8988T (cell line): ENCODE measurements at places on chromosomes 4 and X.
A peak's percentile ranks its signal among the peaks of the same experiment; 100 is the strongest.

DNA sequence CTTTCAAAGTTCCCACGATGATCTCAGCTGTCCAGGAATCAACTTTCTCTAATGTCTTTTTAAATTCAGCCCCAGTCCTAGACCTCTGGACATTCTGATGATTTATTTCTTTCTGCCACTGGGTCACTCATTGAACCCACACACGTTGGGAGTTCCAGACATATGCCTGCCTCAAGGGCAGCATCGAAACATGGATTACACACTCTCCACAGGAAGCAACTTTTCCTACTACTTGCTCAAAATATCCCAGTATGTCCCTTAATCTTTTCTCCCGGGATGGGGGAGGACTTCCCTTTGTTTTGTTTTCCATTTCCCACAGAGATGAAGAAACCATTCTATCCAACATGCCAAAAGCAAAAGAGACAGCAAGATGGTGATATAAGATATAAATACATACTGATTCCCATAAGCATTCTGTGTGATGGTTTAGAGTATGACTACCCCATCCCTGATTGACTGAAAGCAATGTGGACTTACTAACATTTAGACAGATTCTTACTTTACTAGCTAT, 79.8 kb upstream of the PPARGC1A start:
- no peak for DNase-seq

GRCh38 chr4:103754844-103755243, 35.1 kb upstream of the TACR3 start:
- no peak for DNase-seq

DNA sequence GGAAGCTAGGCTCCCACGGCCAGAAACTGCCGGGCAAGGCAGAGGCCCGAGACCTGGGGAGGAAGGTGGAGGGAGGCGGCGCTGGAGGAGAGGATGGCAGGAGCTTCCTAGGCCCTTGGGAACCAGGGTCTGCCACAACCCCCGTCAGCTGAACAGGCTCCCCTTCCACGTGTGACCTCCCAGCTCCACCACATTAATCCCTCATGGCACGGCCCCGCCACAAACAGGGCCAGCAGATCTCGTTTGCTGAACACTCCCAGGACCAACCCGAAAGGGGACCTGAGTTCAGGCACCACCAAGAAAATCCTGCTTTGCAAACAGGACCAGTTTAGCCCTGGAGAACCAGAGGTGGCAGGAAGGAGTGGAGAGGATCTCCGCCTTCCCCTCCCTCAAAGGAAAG, 62.7 kb downstream of the FHDC1 start:
- DNase-seq = no peak

DNA sequence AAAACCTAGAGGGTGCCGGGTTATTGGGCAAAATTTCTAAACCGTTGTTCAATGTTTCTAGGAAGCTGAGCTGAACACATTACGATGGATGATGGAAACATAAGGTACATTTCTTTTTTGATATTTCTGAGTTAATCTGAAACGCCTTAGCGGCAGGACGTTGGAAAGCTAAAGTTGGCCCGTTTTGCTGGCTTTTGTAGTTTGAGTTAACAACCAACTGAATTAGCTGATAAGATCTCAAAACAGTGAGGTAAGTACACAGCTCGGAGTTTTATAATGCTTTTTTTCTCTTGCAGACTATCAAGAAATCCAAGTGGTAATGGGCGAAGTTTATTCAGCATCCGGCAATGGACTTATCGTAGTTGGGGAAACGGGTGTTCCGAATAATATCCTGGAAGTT, 73.5 kb downstream of the PRSS12 start:
- DNase-seq = no peak

- no peak for DNase-seq
Measured at GRCh38 chr4:40337051-40337450, 1.9 kb downstream of the CHRNA9 start.

DNA sequence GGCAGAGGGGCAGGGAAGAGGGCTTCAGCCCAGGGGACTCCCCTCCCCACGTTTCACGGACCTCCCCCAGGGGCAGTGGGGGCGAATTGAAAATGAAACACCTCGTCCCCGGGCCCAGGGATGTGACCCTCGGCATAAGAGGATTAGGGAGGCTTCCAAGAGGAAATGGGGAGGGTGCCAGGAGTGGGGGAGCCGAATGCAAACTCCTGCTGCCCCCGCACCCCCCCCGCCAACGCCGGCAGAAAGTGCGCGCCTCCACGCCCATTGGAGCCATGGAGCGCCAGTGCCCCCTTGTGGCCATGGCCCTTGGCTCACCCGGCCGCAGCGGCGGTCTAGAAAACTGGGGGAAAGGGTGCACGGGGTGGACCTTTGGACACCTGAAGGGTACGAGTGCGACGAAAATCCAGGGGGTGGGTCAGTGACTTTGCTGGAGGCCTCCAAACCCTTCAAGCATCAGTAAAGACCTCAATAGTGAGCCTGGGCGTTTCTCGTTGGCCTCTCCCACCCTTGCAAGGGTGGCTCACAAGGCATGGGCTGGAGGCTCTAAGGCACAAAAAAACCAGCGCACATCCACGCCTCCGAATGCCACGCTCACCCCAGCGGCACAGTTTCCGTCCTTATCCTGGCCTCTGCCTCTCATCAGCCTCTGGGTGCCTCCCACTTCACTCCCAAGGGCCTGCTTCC, 120.8 kb upstream of the PJA1 start:
- peak; percentile 52 for DNase-seq

DNA sequence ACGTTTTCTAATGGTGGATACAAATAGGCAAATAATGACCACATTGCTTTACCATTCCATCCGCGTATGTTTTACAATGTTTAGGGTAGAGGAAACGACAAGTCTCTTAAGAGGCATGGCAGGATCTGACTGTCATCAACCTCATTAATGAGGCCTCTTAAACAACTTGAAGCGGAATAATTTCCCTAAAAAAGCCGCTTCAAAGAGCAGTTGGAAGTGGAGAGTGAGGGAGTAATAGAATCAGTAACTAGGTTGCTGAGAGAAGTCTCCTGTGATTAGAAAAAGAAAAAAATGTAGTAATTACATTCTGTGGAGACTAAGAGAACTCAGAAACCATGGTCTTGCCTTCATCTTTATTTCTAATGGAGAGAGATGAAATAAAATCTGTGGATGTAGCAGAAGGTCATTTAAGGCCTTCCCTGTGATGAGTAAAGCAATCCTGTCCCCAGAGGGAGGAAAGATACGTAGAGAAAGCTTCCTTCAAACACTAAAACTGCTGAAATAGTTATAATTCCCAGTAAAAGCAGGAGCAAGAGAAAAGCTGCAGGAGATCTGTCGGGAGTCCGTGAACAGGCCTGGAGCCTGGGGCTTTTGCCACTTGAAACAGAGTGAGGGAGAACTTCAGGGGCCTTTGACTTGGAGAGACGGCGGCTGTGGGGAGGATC, 11.1 kb upstream of the SEPSECS start:
- no peak for DNase-seq

- no peak for DNase-seq
Measured at GRCh38 chrX:107324493-107325310, 118.3 kb downstream of the DNAAF6 start.

- no peak for DNase-seq
Measured at GRCh38 chr4:80187677-80188076, 9.6 kb upstream of the PRDM8 start.

DNA sequence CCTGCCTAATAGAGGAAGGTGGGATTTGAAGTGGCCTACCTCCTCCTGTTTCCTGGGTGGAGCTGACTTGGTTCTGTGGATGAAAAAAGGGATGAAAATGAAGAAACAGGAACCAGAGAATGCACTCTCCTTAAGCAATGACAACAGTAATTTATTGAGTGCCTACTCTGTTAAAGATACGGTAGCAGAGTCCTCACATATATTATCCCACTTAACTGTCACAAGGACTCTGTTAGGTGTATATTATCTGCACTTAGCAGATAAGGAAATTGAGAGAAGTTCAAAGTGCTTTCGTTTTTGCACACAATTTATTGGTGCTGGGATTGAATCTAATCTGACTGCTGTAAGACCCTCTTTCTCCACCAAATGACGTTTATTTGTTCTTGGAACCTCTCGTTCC, 301.2 kb downstream of the PACRGL start:
- DNase-seq = no peak

DNA sequence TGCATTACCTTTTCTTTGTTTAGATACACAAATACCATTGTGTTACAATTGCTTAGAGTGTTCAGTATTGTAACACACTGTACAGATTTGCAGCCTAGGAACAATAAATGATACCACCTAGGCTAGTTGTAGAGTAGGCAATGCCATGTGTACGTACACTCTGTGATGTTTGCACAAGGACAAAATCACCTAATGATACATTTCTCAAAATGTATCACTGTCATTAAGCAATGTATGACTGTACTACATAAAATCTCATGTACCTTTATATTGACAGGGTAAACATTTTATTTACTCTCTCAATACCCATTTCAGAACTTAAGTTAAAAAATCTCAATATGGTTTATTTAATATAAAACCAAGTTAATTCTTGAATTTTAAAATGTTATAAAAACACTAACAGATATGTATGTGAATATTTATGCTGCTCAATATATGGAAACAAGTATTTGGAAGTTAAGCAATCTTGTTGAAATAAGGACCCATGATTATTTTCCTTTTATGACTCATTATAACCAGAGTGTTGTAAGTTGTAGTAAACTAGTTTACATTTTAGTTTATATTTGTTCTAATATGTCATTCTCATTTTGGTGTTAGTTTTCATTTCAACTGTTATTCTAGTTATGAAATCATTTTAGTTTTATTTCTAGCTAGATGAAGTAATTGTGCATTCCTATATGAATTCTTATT, 409.2 kb downstream of the TLL1 start:
- no peak for DNase-seq

- DNase-seq = no peak
Measured at GRCh38 chr4:14667624-14668151, 334.6 kb upstream of the CPEB2 start.

- no peak for DNase-seq
Measured at GRCh38 chr4:25938366-25938765, 24.3 kb downstream of the SMIM20 start.

- no peak for DNase-seq
Measured at GRCh38 chr4:147777456-147778091, 45.7 kb downstream of the ARHGAP10 start.

- no peak for DNase-seq
Measured at GRCh38 chr4:74433541-74434172, 11.3 kb upstream of the AREG start.

DNA sequence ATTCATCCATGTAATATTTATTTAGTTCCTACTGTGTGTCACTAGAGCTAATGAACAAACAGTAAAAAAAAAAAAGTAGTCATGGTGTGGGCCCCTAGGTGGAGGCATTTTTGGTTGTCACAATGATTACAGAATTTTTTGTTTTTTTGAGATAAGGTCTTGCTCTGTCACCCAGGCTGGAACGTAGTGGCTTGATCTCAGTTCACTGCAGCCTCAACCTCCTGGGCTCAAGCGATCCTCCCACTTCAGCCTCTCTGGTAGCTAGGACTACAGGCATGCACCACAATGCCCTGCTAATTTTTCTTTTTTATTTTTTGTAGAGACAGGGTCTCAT, 22.0 kb downstream of the DNAAF6 start:
- DNase-seq = no peak

DNA sequence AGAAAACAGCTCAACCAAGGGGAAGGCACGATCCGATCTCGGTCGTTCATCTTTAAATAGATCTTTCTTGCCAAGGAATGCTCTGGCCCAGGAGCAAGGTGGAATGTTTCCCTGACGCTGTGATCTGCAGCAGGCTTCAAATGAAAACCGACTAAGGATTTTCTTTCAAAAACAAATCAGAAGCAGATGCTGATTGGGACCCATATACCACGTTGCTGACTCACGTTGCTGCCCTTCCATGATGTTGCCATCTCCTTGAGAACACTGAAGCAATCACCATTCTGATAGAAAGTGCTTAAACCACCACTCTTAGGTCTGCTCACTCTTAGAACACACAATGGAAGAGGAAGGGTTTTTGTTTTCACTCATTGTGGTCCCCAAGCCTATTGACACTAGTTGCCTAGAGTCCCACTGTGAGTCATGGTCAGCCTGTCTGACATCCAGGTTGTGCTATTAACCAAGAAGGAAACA, 26.1 kb downstream of the LAMTOR3 start:
- no peak for DNase-seq

GRCh38 chr4:113905301-113905700, 74.1 kb downstream of the ARSJ start:
- DNase-seq = no peak

GRCh38 chr4:8688041-8688907, 95.7 kb downstream of the CPZ start:
- peak; percentile 79 for DNase-seq

- no peak for DNase-seq
Measured at GRCh38 chr4:154029171-154029570, 240.3 kb upstream of the SFRP2 start.

- DNase-seq = no peak
Measured at GRCh38 chrX:74246524-74246923, 57.5 kb upstream of the ZCCHC13 start.

GRCh38 chr4:90190525-90190924, 63.3 kb downstream of the CCSER1 start:
- DNase-seq = no peak

- DNase-seq = no peak
Measured at GRCh38 chr4:102585329-102585728, 84.2 kb downstream of the NFKB1 start.

- no peak for DNase-seq
Measured at GRCh38 chr4:183758061-183758757, 99.1 kb downstream of the TRAPPC11 start.

DNA sequence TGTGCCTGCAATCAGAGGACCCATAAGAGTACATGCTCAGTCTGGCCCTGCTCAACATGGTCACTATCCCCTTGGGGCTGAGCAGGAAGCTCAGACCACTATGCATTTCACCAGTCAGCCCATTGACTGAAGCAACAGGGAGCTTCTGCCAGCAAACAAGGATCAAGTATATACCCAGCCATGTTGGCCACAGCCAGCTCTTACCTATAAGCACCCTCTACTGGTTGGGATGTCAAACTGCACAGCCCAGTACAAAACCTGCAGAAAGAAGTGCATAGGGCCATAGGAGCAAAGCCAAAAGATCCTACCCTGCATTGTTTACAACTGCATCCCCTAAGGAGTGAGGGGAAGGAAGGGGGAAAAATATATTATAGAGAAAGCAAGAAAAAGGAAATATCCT, 214.4 kb upstream of the CPEB2 start:
- no peak for DNase-seq

DNA sequence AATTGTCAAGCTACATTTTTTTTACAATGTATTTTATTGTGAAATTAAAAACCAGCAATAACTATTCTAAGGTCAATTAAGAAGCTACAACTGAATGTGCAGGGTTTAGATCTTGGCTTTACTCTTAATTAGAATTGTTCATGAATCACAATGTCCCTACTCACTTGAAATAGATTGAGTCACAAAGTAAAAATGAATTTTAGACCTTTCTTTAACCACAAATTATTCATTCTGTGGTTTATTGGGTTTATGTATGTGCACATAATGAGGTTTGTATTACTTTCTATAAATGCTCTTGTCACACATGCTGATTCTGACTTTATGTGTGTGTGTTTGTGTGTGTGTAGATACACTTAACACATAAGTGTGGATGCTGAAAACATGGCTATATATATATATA, 647.0 kb upstream of the AADAT start:
- no peak for DNase-seq

- DNase-seq = no peak
Measured at GRCh38 chr4:25011135-25011866, 19.4 kb downstream of the LGI2 start.

GRCh38 chrX:111728096-111728495, 47.1 kb downstream of the ALG13 start:
- DNase-seq = no peak

GRCh38 chr4:132384709-132385108, 764.4 kb upstream of the PCDH10 start:
- no peak for DNase-seq
